Ammon's horn (tissue), 1 donor: ENCODE measurements at places on chromosomes 5 and 9.

- DNase-seq = no peak
These were observed 193.0 kb downstream of the RFX3 start for GRCh38 chr9:3332802-3333201.

DNA sequence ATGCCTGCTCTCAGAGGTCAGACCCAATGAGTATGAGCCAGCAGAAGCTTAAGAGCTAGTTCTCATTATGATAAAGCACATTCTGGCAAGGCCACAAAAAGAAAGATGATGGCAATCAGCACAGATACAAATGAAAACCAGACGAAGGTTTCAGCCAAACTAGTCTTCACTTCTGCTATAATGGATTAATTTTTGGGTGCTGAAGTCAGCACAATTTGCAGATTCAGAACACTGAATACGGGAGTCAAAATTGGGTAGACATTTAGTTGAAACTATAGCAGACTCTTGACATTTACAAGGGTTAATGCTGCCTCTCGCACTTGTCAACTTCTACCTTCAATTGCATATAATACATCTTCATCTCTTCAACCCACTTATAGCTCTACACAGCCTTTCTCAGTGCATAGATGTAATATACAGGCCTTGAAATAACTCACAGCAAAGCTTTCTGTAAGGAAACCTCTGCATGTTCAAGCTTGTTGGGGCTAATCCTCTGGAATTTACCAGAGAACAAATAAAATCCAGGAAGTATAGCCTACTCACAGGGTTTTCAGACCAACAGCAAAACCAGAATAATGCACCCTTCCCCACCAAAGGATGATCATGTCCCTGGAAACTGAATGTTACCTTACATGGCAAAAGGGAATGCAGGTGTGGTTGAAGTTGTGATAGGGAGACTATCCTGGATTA lies 77.1 kb downstream of the BAAT start:
- DNase-seq = no peak

GRCh38 chr5:65913519-65913918 lies 12.9 kb upstream of the ERBIN start:
- peak; percentile 54 for DNase-seq

GRCh38 chr9:27548055-27548741 lies 18.6 kb upstream of the MOB3B start:
- peak; percentile 67 for DNase-seq
